ENCODE measurements at places on chromosomes 1 and 21.
A peak's percentile ranks its signal among the peaks of the same experiment; 100 is the strongest.

DNA sequence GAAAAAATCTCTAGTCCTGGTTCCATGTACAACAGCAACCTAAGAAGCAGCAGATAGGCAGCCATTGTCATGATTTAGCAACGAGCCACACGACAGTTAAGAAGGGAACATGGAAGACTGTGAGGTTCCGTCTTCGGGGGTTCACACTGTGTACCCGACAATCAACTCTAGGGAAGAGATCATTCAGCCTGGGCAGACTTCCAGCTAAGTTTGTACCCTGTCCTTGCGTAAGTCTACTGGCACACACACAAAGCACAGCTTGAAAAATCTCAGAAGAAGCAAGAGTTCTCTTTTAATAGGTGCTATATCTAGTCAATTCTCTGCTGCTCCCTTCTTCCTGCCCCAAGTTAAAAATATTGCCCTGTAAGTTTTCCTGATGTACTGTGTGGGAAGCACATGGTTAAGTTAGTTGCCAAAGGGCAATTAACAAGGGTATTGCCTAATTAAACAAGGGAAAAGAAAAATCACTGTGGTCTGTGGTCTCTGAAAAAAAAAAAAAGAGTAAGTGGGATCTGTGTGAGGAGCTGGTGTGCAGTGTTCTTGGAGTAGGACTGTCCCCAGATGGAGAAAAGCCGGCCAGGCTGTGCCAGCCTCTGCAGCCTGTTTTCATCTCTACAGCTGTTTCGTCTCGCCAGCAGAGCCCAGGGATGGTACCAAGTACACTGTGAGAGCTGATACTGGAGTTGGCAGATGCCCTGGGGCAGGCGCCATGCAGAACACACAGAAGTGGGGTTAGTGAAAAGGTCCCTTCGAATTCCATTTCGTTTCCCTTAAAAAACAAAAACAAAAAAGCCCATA is 6.4 kb upstream of the MYBPHL start:
- no peak for DNase-seq

DNA sequence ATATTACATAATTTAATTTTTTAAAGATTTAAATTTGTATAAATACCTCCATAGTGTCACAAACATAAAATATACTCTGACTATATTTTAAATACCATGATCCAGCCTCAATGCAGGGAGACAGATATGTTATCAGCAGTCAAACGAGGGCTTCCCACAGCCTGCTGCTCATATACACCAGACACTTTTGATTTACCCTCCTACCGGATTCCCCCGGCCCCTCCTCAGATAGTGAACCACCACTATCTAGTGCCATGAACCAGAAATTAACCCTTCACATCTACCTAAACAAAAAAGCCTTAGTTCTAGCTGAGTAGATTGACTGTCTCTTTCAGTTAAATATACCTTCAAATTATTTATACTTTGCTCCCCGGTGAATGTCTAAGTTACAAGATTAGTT is 52.4 kb upstream of the C1orf53 start:
- no peak for DNase-seq

- no peak for DNase-seq
Observed at GRCh38 chr1:227766015-227766634, 30.9 kb downstream of the SNAP47 start.

DNA sequence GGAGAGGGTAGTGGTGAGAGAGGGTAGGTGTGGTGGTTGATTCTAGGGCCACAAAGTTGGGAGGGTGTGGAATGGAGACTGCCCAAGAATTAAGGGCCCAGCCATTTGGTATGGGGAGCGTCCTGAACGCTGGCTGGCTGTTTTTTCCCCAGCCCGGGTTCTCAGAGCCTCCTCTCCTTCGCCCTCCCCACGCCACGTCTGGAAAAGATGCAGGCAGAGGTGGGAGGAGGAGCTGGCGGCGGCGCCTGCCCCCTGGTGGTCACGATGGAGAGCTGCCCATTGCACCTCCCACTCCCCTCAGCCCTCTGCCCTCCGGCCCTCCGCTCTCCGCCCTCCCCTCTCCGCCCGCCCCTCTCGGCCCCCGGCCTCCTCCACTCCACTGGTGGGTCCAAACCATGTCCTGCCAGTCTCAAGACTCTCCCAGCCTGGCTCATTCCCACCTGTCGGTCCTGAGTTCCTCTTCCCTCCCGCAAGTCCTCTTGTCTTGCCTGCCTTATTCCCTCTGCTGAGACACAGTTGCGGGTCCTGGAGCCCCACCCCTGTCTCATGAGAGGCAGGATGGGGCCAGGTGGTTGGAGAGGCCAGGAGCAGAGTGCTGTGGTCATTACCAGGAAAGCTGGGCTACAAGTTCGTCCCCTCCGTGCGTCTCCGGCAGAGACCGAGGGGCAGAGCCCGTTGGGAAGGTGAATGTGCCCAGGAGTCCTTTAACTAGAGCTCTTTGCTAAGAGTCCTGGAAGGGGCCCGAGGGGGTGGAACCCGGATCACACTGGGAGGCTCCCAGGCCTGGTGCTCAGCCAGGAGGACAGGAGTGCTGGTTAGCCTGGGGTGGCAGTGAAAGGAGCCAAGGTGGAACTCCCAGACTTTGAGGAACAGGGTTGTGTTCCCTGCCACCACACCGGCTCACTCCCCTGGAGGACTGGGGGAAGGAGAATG is 22.6 kb downstream of the ETNK2 start:
- DNase-seq: peak; percentile 35

- DNase-seq: no peak
Observed at GRCh38 chr1:153790966-153791647, 15.9 kb downstream of the SLC27A3 start.

- no peak for DNase-seq
Observed at GRCh38 chr1:43057567-43057966, 98.9 kb upstream of the SLC2A1 start.

- no peak for DNase-seq
Observed at GRCh38 chr1:117335376-117336086, 31.7 kb upstream of the MAN1A2 start.

GRCh38 chr1:194102607-194103006 is 916.2 kb upstream of the B3GALT2 start:
- DNase-seq: no peak

DNA sequence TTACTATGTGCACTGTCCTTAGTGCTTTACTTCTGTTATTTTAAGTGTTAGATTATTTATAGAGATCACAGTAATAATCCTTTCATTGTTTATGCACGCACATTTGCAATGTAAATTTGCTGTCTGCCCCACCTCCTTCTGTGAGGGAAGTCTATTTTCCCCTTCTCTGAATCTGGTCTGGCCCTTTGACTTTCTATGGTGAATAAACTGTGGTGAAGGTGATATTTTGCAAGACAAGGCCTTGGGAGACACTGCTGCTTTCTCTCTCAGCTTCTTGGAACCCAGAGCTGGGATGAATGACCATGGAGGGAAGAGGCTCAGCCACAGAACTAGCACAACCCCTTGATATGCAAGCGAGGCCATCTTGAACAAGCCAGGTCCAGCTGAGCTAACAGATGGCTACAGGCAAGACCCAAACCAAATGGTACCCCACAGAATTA is 156.3 kb downstream of the ST6GALNAC3 start:
- no peak for DNase-seq

GRCh38 chr1:41917835-41918449 is 780 bp downstream of the HIVEP3 start:
- DNase-seq: no peak

DNA sequence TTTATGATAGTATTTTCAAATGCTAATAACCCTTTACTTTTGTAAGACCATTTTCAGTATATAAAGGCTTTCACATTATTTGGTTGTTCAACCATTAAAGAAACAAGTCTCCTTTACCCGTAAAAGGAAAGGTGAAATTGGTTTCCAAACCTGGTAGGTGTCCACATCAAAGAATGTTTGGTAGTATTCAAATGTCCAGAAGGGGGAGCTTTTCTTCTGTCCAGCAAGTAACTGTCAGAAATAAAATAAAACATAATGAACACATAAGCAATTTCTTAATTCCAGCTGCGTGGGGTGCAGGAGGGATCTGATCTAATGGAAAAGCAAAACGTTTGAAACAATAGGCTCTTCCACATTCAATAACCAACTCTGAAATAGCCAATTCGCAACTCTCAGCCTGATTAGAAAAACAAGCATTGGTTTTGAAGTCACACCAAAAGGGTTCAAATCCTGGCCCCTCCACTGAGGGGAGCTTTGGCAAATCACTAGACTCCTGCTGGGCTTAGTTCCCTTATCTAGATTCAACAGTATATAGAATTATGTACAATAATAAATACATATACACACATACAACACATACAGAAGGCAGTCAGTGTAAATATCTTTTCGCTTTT is 11.0 kb downstream of the YIPF1 start:
- DNase-seq: no peak

GRCh38 chr1:184820218-184820750 is 65.6 kb upstream of the EDEM3 start:
- no peak for DNase-seq

DNA sequence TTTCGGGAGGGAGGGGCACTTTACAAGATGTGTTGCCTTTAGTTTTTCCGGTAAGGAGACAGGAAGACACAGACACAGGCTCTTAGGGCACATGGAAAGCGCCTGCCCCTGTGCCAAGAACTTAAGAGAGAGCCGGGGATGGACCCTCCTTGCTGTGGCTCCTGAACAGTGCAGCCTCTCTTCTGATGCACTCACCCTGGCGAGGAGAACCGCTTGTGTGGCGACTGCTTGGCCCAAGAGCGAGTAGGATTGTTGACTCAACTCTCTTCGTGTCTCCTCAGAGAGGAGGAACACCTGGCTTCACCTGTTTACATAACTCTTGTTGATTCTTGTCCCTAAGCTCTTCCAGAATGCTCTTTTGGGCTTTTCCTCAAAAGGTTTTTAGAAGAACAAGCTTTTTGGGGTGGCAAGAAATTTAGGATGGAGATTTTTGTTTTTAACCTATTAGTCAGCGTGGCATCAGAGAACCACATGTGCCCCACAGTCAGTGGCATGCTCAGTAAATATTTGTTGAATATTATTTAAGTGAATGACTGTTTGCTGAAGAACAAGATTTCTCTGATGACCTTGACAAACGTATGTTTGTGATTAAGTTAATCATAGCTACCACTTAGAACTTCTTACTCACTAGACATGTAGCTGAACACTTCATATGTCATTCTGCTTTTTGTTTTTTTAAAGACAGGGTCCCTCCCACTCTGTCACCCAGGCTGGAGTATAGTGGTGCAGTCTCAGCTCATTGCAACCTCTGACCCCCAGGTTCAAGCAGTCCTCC is 60.6 kb downstream of the NFIA start:
- no peak for DNase-seq

DNA sequence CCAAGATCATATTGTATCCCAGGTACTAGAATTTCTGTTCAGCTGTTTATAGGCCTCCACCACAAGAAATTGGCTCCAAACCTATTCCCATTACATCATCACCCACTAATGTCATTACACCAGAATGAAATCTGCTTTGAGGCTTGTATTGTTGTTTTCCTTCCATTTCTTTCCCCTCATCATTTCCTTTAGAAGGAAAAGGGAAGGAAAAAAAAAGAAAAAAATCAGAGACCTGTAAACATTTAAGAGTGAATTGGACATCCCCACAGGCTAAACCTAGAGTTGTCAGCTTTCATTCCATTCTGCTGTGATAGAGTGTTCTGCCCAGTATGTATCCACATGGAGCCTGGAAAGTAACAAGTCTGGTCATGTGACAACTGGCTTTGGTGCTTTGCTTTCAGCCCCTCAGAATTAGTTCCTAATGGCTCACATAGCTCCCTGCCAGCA is 44.6 kb downstream of the NFYC start:
- no peak for DNase-seq

GRCh38 chr21:44742418-44743153 is 31.2 kb upstream of the TSPEAR start:
- no peak for DNase-seq

GRCh38 chr1:83545066-83545862 is 453.7 kb downstream of the TTLL7 start:
- DNase-seq: no peak

DNA sequence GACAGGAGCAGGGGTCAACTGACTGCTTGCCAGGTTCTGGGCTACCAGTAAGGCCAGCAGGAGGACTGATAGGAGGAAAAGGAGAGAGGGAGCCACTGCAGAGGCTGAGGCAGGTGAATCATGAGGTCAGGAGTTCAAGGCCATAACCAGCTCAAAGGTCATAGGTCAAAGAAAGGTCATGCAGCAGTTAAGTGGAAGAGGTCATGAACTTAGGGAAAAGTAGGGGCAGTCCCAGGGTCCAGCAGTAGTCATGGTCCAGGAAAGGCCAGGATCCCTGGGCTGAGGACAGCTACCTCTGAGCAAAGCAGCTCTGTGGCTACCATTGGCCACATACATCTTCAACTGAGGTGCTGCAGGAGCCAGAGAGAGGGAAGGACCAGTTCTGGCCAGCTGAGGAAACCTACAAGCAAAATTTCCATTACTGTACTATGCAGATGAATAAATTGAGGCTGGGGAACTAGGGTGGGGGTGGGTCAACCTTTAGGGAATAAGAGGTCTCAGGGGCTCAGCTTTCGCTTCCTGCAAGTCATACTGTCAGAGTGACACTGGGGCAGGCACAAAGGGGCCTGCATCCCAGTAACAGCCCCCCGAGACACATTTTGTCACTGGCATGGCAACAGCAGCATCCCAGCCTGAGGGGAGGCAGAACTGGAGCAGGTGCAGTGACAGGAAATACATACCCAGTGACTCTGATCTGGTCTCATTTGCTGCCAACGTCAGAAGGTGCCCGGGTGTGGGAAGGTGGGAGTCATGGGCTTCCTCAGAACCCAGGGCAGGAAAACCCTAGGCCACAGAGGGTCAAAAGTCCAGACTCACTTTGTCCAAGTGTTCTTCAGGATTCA is 5.2 kb upstream of the INPP5B start:
- DNase-seq: no peak

GRCh38 chr1:116476321-116476720 is 94.5 kb downstream of the CD58 start:
- no peak for DNase-seq

- no peak for DNase-seq
Observed at GRCh38 chr1:71196685-71197084, 115.8 kb upstream of the ZRANB2 start.

GRCh38 chr1:12010746-12011570 is 8.3 kb upstream of the MIIP start:
- no peak for DNase-seq

DNA sequence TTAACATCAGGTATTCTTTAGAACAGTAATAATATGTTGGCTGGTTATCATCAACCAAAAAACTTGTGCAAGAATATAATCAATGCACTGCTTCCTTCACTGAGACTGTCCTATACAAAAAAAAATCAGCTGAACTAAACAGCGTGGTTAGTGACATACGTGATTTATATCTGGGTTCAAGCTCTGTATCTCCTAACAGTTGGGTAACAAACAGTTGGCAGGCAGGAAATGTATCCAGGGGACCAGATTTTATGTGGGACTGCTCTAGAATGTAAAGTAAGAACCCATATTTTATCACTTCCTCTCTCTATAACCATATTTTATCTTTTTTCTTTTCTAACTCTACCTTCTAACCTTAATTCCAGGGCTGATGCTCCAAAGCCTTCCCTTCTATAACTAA is 8.0 kb downstream of the ACBD6 start:
- no peak for DNase-seq

DNA sequence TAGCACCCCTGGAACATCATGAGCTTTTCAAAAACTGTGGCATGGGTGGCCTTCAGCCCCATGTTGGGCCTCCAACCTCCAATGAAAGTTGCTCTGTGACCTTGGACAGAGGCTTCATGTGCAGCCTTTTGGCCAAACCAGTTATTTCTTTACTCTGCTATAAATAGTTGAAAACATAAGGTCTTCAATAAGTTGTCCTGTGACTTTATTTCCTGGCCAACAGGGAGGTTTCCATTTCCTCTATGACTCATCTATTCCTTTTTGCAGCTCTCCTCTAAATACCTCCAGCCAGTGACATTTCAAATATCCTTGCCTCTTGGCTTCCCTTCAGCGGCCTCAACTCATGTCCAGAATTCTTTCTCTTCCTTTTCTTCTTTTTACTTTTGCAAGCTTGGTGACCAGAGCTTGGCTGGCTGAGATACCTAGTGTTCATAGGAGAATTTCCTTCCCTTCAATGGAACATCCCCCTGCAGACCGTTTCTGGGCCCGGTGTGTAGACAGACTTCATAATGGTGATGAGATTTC is 22.7 kb upstream of the TRIM67 start:
- no peak for DNase-seq

Measured in cortex of kidney (tissue), 1 donor.